ENCODE measurements at places on chromosomes 5 and 9.

DNA sequence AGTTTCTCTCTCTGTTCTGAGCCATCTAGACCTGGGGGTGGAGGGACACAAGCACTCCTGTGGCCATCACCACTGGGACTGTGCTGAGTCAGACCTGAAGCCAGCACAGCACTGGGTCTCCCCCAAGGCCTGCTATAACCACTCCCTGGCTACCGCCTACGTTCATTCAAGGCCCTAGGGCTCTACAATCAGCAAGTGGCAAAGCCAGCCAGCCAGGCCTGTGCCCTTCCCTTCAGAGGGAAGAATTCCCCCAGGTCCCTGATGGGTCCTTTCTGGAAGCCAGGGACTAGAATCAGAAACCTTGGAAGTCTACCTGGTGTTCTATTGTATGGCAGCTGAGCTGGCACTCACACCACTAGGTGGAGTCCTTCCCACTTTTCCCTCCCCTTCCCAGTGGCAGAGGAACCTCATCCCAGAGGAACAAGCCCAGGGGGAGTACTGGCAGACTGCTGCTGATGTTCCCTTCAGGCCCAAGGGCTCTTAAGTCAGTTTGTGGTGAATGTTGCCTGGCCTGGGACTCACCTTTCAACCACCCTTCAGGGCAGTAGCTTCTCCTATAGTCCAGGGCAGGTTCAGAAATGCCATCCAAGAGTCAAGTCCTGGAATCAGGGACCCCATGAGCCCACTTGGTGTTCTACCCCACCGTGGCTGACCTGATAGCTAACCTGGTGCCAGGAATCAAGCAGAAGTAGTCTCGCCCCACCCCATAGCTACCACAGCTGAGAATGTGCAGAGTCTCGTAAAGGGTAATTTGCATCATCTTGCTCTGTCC is 20.0 kb downstream of the JMY start:
- peak; percentile 47 for DNase-seq

DNA sequence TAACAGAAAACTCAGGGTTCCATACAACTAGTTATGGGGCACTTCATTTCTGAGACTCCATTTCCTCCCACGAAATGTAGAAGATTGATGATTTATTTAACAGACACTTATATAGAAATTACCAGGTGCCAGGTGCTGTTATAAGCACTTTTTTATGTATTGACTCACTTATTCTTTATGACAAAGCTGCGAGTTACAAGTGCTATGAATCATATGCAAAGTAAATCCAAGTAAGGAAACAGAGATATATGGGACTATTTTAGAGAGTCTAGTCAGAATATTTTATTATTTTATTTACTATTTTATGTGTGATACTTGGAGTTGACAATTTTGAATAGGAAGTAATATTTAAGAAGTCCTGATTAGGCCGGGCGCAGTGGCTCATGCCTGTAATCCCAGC is 822.8 kb upstream of the C9orf72 start:
- no peak for DNase-seq

DNA sequence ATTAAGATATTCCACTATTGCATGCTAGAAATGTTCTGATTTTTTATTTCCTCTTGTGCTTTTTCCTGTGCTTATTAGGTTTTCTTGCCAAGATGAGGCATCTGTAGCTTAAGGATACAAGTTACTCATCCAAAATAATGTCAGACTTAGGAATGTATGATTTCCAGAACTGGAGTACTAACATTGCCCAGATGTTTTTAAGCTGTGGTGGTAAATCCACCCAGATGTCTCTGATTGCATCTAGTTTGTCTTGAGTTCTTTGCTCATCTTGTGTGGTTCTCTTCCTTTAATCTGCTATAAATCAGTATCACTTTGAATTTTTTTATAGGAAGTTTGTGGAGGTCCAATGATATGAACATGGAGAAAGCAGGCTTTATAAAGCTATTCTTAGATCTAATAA is 337.5 kb upstream of the ZNF608 start:
- peak; percentile 82 for DNase-seq

DNA sequence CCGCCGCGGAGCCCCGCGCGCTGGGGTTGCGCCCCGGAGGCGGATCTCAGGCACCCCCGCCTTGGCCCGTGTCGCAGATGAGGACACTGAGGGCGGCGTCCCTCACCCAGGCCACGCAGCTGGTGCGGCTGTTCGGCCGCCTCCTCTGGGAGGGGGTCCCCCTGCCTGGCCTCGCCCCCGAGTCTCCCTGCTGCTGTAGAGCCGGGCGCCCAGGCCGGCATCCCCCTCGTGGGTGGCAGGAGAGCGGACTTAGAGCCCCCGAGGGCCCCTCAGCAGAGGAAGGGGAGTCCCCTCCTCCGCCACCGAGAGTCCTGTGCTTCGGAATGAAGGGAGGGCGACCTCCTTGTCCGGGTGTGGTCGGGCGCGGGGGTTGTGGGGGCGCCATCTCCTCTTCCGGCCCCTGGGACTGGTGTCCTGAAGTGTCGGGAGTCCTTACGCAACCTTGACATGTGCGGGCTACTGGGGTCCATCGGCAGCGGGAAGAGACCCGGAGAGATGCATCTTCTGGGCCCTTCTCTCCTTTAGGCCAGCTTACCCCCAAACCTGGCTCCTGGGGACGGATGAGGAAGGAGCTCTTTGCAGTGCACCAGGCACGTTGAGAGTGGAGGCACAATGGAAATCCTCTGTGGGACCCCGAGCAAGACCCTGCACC is 11.7 kb upstream of the EXOSC2 start:
- DNase-seq = no peak

- no peak for DNase-seq
Observed at GRCh38 chr5:116528519-116529234, 45.9 kb downstream of the SEMA6A start.

GRCh38 chr5:125251703-125252102 is 505.3 kb upstream of the ZNF608 start:
- no peak for DNase-seq

DNA sequence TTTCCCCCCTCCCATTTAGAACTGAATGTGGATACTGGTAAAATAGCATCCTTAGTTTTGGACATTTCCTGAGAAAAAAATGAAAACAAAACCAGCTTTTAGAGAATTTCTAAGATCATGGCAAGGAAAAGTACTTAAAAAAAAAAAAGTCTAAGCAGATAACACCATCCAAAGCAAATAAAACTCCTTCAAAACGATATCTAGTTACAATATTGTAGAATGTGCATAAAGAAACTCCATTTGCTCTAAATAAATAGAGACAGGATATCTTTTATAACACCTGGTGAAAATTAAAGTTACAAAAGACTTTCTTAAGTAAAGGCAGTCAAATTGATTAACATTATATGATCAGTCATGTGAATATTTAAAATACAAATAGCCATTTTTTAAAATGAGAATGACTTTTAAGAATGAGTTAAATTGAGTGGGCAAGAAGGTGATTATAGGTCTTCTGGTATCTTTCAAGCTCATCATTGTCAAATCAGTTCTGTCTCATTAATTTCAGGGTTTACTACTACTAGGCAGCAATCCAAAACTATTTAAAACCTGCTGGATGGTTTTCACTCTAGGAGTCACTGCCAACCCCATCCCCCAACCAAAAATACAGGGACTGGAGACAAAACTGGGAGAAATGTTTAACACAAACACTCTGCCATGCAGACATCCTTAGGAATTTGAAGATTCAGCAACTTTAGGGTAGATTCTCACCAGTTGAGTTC is 382.6 kb downstream of the ADGRV1 start:
- no peak for DNase-seq

- no peak for DNase-seq
Observed at GRCh38 chr5:139969318-139969717, 73.8 kb downstream of the NRG2 start.

GRCh38 chr9:89442981-89443814 is 54.7 kb downstream of the SEMA4D start:
- DNase-seq = peak; percentile 4

DNA sequence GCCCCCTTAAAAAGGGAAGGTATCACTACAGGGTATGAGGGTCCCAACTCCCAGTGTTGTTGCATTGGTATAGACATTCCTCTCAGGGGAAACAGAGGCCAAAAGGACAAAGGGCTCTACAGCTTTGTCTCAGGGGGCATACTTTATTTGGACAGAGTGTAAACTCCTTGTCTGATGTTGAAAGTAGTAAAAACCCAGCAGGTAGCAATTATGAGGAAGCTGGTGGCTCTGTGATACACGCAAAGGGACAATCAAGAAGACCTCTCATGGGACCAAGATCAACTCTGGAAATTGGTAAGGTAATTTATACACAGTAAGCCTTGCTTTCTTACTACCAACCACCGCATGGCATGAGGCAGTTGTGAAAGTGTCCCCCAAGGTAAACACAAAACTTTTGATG is 764.6 kb downstream of the CDH12 start:
- DNase-seq = no peak

DNA sequence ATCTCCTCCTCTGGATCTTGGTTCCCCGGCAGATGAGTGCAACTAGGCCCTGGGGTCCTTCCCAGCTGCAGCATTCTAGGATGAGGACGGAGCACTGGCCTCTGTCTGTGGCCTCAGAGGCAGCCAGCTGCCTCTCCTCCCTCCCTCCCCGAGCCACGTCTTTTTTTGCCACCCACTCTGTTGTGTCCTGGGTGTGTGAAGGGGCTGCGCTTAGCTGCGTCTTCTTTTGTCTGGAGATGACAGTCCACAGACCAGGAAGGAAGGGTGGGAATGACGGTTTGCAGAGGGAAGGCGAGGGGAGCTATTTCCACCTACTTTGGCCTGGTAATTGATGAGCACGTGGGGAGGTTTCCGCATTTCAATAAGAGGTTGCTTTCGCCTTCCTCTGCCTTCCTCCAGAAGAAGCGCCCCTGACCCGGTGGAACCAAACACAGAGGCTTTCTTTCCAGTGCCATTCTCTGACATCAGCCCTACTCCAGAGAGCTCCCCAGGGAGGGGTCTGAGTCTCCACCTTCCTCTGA is 34.5 kb upstream of the GABRP start:
- no peak for DNase-seq

- peak; percentile 98 for DNase-seq
Observed at GRCh38 chr9:110116543-110116885, 91.4 kb downstream of the C9orf152 start.

DNA sequence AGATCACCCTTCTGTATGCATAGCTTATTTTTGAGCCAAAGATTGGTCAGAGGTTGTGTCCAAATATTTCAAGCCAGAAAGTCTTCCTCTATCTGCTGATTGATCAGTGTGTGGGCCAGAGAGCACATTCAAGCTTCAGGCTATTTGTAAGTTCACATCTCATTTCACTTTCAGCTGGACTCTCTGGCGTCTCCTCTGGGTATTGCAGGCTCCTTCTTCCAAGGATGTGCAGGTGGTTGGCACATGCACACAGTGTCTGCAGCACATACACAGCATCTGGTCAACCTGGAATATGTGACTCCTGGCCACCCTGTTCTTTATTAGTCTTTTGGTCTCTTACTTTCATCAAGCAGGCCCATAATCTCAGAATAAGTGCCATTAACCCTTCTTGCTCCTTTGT is 516.1 kb downstream of the ANXA1 start:
- DNase-seq = no peak

DNA sequence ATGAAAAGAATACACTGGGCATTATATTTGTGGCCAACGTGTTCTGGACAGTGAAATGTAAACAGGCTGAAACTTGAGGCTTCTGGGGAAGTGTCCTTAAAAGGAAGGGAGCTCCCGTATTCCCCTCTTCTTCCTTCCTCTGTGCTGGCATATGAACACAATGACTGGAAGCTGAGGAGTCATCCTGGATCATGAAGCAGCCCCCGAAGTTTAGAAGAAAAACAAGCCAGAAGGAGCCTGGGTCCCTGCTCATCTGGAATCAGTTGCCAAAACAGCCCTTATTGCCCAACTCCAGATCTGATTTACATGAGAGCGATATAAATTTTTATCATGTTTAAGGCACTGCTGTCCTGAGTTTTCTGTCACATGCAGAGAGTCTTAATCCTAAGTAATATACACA is 65.4 kb upstream of the SLC1A1 start:
- peak; percentile 71 for DNase-seq
